COR-L47 (cell line): ENCODE measurements at places on chromosomes 2 and 18.

GRCh38 chr2:237697586-237698357 lies 70.4 kb downstream of the LRRFIP1 start:
- DNase-seq, result no peak

GRCh38 chr18:61825386-61825785 lies 67.4 kb downstream of the RNF152 start:
- DNase-seq, result no peak

DNA sequence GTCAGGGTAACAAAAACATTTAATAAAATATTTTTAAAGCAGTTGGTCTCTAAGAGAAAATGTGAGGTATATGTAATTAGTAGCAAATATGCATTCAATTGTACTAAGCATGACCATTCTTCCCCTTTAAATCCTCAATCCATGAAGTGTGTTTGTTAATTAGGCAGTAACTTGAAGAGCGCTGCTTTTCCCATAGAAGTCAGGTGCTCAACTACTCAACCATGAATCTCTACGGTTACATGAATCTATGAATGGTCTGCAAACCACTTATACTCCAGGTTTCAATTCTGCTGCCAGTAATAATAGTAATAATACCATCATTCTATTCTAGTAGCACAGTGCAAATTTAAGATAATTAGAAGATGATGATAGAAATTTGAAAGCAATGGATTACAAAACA lies 55.8 kb downstream of the SLC8A1 start:
- no peak for DNase-seq

DNA sequence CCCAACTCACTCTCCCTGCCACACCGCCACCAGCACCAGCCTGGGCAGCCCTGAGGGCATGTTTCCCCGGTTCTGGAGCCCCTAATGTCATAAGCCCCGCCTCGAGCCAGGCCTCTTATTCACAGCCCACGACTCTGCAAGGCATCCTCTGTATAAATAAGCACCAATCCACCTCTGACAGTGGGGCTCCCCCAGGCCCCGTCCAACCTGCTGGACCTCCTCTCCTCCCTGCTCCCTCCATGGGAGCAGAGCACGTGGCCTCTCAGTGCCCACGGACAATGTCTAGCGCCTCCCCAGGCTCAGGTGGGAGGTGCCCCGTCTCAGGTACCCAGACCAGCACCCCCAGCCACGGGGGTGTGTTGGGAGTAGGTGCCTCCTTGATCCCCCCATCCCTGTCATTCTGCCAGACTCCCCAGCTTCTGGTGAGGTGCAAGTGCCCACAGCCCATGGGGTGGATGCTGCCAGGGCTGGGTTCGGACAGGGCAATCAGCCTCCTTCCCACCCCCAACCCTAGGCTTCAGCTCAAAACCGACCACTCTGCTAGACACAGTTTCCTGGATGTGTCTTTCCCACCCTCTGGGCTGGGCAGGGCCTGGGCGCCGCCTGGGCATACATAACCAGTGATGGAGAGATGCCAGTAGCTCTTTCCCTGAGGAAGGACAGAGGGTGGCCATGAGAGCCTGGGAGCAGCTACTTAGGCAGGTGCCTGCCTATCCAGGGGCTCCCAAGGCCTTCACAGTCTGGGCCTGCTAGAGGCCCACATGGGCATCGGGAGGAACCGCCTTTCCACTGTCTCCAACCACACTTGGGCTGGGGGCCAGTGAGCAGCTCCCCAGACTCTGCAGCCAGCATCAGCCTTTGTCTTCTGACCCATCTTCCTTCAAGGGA lies 1.6 kb upstream of the ADRA2B start:
- DNase-seq, result no peak
